CD4-positive, alpha-beta memory T cell (primary cell): ENCODE measurements at places on chromosomes 12 and 14. TPM values are rescaled to one million over a fixed set of nuclear protein-coding genes. Genes with fewer than 3 reads are reported as not detected.

The NDUFA12 gene
- total RNA-seq, result 61.5 TPM

The A2ML1 gene
- total RNA-seq, result not detected

GRCh38 chr12:2011643-2012607 is 7.7 kb upstream of the DCP1B start:
- no peaks in the 10 kb centered on the region for H3K36me3 ChIP-seq
- no peaks in the 10 kb centered on the region for H3K27me3 ChIP-seq
- H3K4me3 ChIP-seq, result no peak overlapping the region
- no peak for DNase-seq

GRCh38 chr14:65149116-65149515 is 46.8 kb upstream of the MAX start:
- no peaks in the 10 kb centered on the region for H3K36me3 ChIP-seq
- H3K27me3 ChIP-seq, result peaks cover 3% of the 10 kb centered on the region
- no peak overlapping the region for H3K4me3 ChIP-seq
- H3K27ac ChIP-seq, result no peak overlapping the region
- no peaks in the 10 kb centered on the region for H3K4me1 ChIP-seq

GRCh38 chr12:53577941-53578352 is 48.2 kb downstream of the ATF7 start:
- no peak overlapping the region for H3K4me3 ChIP-seq
- H3K4me1 ChIP-seq, result no peaks in the 10 kb centered on the region
- H3K36me3 ChIP-seq, result no peaks in the 10 kb centered on the region
- H3K27ac ChIP-seq, result no peak overlapping the region
- DNase-seq, result no peak

DNA sequence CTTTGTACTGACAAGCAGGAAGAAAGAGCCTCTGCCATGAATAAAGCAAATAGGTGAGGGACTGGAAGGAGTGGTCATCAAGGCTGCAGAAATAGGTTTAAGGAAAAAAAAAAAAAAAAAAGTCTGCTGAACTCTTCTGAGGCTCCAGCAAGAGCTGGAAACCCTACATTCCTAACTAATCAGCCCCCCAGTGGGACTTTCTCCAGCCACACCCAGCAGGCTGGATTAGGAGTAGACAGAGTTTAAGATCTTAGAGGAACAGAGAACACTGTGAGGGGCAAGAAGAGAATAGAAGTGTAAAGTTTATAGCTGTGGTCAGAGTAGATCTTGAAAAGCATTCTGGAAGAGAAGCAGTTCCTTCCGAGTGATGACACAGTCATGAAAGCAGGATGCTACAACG is 66.4 kb downstream of the ATXN2 start:
- H3K27ac ChIP-seq, result no peak overlapping the region
- no peaks in the 10 kb centered on the region for H3K36me3 ChIP-seq
- no peak overlapping the region for H3K4me3 ChIP-seq
- H3K27me3 ChIP-seq, result no peaks in the 10 kb centered on the region
